CD4-positive, alpha-beta T cell treated with Interleukin-2 at 100 ng/mL for 4 hours (primary cell): ENCODE measurements at places on chromosomes 12 and 14.

DNA sequence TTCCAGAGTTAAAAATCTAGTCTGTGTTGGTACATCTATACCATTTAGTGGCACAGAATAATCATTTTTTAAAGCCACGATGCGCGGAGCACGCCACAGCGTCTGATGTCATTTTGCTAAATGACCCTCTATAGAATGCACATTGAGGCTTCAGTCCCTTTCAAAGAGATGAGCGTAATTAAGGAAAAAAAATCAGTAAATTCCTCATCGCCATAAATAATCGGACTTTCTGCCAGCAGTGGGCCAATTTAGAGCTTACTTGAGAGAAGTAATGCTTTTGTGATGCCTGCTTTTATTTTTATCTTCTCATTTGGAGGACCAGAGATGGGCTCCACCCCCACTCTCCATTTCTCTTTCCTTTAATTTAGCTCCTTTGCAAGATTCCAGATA, 4.0 kb downstream of the ASCL1 start:
- no peak for DNase-seq

GRCh38 chr12:62934799-62935674, at the start of gene PPM1H:
TSS of gene PPM1H (minus strand) at chr12:62935150. CDS start at chr12:62934736, 414 bp downstream.
- no peak for DNase-seq

- no peak for DNase-seq
These were observed 12.2 kb upstream of the PLEKHG7 start for GRCh38 chr12:92690601-92691000.

DNA sequence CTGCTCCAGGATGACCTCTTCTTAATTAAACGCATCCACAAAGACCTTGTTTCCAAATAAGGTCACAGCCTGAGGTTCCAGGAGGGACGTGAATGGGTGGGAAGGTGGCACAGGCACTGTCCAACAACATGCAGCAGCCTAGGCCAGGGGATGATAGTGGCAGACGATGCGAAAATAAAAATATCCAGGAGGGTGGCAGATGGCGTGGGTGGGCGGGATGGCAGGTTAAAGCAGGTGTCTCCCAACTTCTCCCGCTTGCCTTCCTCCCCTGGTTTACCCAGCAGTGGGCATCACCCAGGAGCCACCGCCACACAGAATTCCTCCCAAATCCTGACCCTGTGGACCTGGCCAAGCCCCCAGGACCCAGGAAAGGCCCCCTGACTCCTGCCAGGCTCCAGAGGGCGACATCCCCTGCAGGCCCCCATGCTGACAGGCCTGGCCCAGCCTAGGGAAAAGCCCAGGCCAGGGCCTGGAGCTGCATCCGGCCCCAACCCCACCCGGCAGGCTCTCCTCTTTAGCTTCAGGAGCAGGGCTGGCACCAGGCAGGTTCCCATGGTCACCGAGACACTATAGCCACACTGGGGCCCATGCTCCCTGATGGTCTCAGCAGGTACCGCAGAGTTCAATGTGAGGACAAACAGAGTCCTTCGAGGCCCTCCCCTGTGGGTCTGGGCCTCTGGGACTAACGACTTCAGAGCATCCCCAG, 9.7 kb downstream of the NCOR2 start:
- no peak for DNase-seq

- DNase-seq, result no peak
These were observed 1.5 kb downstream of the RDH5 start for GRCh38 chr12:55721601-55722213.
